ENCODE measurements at places on chromosomes 3 and 15.

- DNase-seq: no peak
Observed at GRCh38 chr15:85726454-85726853, 68.3 kb downstream of the KLHL25 start.

DNA sequence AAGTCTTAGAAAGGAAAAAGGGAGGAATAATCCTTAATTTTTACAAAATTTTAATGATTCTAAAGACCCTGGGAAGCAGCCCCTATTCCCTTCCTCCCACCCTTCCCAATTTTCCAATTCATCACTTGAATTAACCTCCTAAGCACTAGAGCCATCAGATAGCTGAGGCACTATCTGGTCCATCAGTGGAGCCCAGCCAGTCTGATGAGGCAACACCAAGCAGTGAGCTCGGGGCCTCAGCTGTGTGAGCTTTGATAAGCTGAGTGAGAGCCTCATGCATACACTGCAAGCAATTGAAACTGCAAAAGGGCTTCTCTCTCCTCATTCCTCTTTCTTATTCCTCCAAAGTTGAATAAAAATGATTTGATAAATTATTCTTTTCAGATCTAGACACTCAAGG lies 31.9 kb downstream of the TUSC7 start:
- no peak for DNase-seq

GRCh38 chr3:78900880-78901279 lies 866.9 kb downstream of the ROBO1 start:
- no peak for DNase-seq

DNA sequence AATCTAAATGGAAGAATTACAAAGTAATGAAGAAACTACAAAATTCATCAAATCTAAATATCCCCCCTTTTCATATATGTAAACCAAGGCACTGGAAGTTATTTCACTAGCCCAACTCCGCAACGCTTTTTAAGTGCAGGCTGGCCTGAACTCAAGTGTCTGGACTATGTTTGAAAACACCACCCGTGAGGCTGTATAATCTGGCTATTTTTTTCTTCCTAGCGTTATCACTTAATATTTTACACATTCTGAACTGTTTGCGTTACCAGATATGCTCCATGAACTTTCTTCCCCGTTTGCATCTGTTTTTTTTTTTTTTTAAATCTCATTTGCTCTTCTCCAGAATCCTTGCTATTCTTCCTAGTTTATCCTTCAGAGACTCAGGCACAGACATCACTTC lies 619.5 kb upstream of the CBLB start:
- DNase-seq: no peak

GRCh38 chr3:177484926-177485325 lies 287.6 kb upstream of the TBL1XR1 start:
- DNase-seq: no peak

DNA sequence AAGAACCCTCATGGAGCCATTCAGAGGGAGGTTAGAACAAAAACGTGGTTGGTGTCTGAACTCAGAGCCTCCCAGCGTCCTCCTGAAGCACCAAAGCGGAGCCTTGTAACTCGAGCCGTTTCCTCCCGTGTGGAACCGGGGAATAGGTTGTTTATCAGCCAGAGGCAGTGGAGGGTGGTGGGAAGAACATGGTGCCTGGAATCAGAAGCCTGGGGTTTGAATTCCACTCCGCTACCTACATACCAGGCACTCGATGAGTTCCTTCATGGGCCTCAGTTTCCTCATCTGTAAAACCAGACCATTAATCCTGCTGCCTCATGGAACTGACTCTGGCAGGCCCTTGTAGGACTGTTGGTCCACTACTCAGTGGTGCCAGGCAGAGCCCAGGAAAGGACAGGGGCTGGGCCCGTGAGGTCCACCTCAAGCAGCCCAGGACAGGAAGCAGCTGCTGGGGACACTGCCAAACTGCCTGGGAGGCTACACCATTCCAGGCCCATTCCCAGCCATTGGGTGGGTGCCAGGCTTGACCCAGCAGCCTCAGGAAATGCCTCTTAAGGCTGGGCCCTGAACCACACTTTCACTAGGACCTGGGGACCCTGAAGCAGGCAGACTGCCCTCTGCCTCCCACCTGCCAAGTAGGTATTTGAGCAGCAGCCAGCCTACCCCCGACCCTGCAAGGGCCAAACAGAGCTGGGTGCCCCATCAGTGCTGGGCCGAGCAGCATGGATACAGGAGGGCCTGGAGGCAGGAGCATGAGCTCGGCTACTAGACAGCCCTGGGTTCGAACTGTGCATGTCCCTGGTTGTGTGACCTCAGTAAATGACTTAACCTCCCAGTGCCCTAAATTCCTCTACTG lies 33.4 kb downstream of the PRKCD start:
- no peak for DNase-seq

DNA sequence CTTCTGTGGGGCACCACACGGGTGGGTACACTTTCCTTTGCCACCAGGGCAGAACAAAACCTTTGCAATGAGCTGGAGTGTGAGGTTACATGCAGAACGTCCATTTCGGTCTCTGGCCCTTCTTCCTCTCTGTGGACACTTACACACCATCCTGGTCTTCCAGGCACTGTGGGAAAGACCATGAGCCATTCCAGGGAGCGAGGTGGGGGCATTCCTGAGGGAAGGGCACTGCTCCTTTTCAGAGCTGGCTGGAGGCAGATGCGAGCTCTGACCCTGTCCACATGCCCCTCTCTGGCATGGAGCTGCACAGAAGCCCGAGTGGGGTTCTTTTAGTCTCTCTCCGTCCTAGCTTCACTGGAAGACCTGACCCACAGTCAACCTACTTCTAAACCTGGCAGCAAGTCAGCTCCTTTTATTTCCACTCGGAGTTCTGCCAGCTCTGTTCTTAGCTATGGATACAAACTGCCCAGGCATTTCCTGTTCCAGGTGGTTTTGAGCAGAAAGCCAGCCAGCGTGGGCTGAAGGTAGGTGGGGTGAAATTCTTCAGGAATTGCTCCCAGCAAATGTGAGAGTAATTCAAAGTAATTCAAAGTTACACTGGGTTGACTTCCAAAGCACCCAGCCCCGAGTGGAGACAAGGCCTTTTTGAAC lies 281.4 kb downstream of the ADAMTS17 start:
- DNase-seq: peak; percentile 70

GRCh38 chr3:94304954-94305353 lies 242.1 kb downstream of the NSUN3 start:
- no peak for DNase-seq

- DNase-seq: no peak
Observed at GRCh38 chr3:12675115-12675810, 11.3 kb upstream of the RAF1 start.

- no peak for DNase-seq
Observed at GRCh38 chr15:43230640-43231115, 9.9 kb upstream of the EPB42 start.

- no peak for DNase-seq
Observed at GRCh38 chr15:55827204-55827603, 84.3 kb upstream of the PRTG start.

GRCh38 chr15:78454992-78455391 lies 17.0 kb downstream of the IREB2 start:
- DNase-seq: no peak

GRCh38 chr3:15501126-15501525 lies 20.4 kb downstream of the COLQ start:
- no peak for DNase-seq

- DNase-seq: no peak
Observed at GRCh38 chr3:176075046-176075445, 1122.2 kb downstream of the TBL1XR1 start.

- no peak for DNase-seq
Observed at GRCh38 chr15:80694611-80695098, 455 bp upstream of the ABHD17C start.

DNA sequence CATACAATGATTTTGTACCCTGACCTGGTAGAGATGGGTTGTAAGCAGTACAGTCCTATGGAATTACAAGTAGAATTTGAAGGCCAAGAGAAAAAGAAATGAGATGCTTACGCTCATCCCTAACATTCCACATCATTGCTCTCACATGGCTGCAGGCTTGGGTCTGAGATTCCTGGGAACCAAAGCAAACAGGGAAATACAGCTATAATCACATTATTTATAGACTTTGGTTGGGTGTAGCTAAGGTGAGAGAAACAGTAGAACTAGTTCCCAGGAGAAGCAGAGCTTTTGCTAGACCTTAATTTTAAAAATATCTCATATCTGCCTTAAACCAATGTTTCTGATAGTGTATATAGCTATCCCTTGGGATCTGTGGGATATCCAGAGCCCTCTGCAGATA lies 51.4 kb downstream of the SLCO3A1 start:
- DNase-seq: no peak

- peak; percentile 45 for DNase-seq
Observed at GRCh38 chr15:78715930-78716329, 74.9 kb upstream of the CHRNB4 start.

DNA sequence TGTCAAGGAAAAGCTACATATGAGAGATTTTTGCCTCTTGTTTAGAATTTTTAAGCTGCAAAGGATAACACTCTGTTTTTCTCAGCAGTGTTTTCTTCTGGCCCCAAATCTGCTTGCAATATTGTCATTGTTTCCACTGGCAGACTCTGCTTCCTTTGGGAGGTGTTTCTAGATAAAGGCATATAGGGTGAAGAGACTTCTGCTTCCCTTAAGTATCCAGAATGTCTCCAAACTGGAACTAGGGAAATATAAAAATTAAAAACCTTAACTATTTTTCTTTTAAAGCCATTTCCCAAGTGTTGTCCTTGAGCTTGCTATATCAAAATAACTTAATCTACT lies 225.8 kb downstream of the CGGBP1 start:
- no peak for DNase-seq

GRCh38 chr3:11600501-11601282 lies 43.0 kb downstream of the VGLL4 start:
- peak; percentile 97 for DNase-seq

DNA sequence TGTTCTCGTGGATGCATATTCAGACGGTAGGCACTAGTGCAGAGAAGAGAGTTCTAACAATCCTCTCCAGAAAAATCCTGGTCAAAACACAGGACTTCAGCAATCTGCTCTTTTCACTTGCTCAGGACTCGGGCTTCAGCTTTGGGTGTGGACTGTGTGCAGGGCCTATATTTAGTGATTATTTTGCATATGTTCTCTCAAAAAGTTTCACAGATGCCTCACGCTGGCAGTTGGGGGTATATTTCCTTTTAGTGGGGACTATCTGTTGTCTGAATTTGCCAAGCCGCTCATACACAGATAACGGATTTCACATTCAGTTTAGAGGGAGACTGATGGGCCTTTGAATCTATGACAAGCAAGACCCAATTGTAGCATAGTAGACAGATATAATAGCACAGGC lies 54.4 kb upstream of the LRRN1 start:
- no peak for DNase-seq

DNA sequence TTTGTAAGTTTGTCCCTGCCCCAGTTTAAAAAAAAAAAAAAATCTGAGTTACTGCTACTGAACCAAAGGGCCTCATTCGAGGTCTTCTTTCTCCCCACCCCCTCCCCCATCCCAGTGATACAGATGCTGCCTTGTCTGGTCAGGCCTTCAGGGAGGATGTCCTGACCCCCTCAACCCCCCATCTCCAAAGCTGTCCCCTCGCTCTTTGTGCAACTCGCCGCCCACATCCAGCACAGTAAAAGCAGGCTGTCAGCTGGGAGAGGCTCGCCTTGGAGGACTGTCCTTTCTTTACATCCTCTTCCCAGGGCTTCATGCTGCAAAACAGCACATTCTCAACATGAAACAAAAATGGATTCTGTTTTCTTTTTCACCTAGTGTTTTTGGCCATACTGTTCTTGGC lies 133.4 kb downstream of the VGLL4 start:
- DNase-seq: no peak

GRCh38 chr3:140595295-140595694 lies 82.6 kb upstream of the TRIM42 start:
- no peak for DNase-seq

GRCh38 chr3:22399566-22399965 lies 648.6 kb upstream of the ZNF385D start:
- DNase-seq: peak; percentile 11

GRCh38 chr3:177647876-177648275 lies 450.6 kb upstream of the TBL1XR1 start:
- no peak for DNase-seq
